Lung microvascular endothelial cell (primary cell): ENCODE measurements at places on chromosomes 6 and 20. TPM values are rescaled to one million over a fixed set of nuclear protein-coding genes. Genes with fewer than 3 reads are reported as not detected.

DNA sequence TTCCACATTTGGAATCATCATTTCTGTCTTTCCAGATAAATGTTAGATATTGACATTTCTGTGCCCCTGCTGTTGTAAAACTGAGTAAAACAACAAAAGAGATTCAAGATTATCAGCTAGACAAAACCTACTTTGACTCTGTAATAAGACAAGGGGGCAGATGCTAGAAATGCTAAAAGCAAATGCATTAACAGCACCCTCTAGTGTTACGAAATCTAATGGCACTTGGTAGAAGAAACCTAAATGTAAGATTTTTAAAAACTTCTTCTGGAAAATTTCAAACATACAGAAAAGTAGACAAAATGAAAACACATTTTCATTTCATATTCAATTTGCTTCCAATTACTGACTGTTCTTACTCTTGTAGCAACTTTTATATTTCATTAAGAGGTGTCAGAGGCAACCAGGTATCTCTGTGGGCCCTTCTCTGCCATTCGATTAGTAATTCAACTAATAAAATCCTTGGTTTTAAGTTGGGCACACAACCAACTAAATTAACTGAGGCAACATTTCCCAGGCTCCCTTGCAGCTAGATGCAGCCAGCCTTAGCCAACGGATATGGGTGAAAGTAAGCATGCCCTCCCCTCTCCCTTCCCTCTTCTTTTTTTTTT lies 45.0 kb downstream of the SLC23A2 start:
- DNase-seq: peak; percentile 67

GRCh38 chr6:167984144-167984719 lies 13.2 kb upstream of the KIF25 start:
- no peak for DNase-seq

- DNase-seq: no peak
Observed at GRCh38 chr20:37630166-37630565, 63.7 kb upstream of the CTNNBL1 start.

DNA sequence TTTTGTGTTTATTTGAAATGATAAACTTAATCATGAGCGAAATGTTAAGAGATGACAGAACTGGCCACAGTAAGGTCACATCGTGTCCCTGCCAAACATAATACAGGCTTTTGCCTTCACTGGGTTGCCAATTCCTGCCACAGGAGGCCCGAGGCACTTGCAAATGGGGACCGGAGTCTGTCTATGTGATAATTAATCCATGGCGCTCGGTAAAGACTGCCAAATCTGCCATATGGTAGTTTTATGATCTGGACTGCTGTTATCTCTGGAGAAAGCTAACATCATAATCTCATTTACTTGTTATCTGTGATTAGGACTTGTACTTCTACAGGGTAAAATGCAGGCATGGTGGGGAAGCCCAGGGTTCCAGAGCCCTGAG lies 170.5 kb upstream of the TSHZ2 start:
- no peak for DNase-seq

DNA sequence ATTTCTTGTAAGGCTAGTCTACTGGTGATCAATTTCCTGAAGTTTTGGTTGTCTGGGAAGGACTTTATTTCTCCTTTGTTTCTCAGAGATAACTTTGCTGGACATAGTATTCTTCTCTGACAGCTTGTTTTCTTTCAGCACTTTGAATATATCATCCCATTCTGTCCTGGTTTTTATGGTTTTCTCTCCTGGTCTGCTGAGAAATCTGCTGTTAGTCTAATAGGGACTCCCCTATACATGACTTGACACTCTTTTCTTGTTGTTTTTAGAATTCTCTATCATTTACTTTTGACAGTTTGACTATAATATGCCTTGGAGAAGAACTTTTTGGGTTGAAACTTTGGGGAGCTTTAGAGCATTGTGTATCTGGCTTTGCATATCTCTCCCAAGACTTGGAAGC lies 112.5 kb downstream of the PRL start:
- DNase-seq: no peak

DNA sequence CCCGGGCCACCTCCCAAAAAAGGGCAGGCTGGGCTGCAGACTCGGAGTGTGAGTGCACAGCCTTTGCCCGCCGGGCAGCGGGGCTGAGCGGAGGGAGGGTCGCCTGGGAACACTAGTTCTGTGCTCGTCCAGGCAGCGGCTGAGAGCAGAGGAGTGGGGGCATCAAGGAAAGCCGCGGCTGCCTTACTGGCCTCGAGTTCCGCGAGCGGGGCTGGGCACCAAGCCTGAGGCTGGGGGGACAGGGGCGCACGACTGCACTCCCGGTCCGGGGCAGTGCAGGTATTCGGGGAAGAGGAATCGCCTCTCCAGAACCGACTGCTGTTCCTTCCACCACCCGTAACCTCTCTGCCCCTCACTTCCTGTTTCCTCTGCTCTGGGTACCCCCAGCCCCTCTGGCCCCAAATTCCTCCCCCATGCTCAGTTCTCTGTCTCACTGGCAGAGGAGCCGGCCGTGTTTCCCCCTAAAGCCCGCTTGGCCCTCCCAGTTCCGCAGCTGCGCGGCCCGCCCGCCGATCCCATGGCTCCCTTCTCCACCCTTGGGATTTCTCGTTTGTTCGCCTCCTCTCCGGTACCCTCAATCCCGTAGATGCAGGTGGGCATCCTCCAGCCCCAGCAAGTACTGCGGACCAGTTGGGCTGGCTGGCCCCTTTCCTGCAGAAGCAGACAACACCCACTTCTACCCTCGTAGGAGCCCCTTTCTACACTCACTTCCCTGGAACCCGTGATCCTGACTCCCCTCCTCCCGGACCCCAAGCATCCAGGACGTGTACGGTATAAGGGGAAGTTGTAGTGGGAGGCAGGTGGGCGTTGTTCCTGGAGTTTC lies 5.1 kb downstream of the RING1 start:
- peak; percentile 20 for DNase-seq

- no peak for DNase-seq
Observed at GRCh38 chr6:98925831-98926230, 21.9 kb downstream of the FBXL4 start.

CNKSR3 gene
- 3.5 and 8.1 TPM in 2 replicates for total RNA-seq

- no peak for DNase-seq
Observed at GRCh38 chr6:1901556-1901955, 291.8 kb downstream of the FOXC1 start.

AVP gene
- total RNA-seq: not detected in 2 replicates

DNA sequence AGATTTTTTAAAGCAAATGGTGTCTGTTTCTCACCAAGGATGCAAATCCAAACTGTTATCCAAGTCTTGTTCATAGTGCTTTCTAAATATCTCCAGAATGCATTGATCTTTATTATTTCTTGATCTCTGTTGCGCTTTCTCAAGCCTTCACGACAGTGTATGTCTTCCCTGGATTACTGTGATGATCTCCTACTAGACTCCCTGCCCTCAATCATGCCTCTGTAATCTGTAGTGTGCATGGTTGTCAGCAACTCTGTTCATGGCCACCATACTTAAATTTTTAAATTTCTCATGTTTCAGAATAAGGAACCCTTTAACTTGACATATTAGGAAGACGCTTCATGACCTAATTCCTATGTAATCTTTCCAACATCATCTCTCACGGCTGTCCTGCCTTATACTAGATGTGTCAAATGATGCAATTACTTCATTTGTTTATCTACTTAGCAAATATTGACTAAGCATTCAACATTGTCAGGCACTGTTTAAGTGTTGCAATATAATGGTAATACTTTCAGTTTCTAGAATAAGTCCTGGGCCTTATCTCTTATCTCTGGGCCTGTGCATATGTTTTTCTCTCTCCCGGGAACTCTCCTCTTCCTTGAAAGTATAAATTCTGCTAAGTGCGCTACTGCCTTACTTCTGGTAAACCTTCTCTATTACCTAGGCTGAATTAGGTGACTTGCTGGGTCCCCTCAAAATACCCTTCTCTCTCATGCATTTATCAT lies 25.6 kb upstream of the AHI1 start:
- DNase-seq: no peak

DNA sequence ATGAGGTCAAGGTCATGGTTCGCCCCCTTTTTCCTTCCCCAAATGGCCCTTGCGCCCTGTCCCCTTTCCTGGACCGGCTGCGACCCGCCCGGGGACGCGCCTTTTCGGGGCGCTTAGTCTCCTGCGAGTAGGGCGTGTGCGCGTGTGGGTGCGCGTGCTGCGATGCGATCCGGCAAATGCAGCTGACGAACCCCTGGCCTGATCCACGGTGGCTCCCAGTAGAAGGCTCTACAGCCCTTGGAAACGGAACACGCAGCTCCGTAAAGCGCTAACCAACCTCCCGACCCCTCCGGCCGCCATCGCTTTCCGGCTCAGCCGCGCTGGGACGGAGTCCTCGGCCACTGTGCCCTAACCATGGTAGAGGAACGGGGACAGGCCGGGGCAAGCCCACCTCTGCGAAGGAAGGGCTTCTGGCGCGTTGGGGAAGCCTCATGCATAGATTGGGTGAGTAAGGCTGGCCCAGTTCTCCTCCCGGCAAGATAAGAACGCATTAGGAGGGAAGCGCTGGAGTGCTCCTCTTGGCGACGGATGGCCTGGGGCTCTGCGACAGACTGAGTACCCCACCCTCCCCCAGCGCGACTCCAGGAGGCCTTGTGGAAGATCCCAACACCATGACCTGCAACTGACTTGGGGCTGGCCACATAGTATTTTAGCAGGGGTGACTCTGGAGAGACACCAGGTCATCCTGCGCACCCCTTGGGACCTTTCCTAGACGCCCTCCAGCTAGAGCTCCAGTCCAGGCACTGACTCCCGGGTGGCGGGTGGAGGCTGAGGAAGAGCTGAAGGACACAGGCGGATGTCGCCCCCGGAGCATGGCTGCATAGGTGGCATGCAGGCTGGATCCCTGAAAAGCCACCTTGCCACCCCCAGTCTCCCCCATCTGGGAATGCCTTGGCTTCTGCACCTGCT lies 1.1 kb upstream of the SLC4A11 start:
- DNase-seq: peak; percentile 50

DNA sequence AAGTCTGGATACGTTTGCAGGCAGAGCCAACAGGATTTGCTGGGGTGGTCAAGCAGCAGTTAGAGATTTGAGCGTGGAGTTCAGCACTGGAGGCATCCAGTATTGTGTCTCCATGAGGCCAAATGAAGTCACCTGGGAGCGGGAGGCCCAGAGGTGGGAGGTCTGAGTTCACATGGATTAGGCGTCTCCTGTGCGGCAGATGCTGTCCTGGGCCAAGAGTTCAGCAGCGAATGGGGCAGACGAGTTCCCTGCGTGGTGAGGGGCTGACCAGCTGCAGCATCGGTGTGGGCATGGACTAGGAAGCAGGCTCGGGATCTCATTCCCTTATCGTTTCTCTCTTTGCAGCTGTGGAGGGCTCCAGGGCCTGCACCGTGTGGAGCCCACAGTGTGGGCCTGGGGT lies 66.2 kb downstream of the BCAS4 start:
- no peak for DNase-seq

DNA sequence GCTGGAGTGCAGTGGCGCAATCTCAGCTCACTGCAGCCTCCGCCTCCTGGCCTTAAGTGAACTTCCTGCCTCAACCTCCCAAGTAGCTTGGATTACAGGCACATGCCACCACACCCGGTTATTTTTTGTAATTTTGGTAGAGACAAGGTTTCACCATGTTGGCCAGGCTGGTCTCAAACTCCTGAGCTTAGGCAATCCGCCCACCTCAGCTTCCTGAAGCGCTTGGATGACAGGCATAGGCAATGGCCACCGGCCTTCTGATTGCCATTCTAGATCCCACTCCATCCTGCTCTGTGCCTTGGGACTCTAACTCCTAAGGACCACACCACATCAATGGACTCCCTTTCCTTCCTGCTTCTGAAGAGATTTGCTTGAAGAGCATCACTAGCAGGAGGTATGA lies 60.6 kb downstream of the SEL1L2 start:
- DNase-seq: no peak

DNA sequence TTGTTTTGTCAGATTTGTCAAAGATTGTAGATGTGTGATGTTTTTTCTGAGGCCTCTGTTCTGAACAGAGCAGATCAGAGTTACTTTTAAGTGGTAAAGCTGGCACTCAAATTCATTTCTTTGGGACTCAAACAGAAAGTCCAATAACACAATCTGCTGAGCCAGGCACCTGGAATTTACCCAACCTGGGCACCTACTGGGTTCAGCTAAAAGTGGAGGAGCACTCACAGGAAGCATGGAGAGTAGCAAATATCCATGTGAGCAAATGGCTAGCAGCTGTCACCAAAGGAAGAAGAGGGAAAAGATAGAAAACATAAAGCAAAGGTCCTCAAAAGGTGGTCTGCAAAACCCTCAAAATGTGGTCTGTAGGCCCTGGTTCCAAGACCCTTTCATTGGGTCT lies 116.8 kb downstream of the FIG4 start:
- DNase-seq: no peak

DNA sequence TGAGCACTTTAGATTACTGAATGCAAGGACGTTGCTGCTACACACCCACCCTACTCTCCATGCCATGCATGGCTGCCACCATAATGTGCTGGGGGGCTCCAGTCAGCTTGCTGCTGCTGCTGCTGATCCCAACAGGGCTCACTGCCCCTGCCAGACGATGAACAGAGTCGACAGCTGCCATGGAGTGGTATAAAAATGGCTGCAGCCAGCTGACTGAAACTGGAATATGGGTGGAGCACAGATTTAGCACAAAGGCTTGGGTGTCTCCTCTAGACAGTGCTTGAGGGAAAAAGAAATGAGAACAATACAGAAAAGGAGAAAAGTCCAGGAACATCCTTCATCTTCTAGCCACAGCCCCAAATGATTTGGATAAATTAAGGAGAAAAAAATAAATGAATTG lies 150.7 kb downstream of the PDSS2 start:
- DNase-seq: no peak

DNA sequence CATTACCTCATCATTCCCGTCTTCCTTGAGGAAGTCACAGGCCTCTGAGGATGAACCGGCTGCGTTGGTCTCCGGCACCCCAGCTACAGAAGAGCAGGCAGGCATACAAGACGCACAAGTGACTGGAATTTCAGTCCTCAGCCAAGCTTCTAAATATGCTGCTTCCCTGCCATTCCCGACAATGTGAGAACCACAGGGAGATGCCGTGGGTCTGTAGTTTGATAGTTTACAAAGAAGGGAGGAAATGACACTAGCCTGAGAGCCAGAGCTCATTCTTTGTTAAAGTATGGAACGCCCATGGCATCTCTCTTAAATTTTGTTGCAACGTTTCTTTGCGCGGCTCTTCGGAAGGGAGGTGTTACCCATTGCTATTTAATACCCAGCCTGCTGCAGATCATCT lies 25.7 kb downstream of the HEBP2 start:
- peak; percentile 43 for DNase-seq

DNA sequence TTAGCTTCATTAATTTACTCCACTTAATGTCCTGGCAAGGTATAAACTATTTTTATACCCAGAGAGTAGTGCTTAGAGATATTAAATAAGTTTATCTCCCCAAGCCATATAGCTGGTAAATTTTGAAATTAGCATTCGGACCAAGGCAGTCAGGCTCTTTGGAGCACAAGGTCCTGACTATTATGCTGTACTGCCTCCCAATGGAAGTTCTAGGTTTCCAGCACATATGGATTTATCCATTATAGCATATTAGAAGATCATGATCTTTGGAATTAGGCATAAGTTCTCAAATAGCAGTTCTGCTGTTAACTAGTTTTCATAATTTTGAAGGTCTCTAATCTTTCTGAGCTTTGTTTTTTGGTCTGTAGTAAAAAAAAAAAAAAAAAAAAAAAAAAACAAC lies 835.3 kb upstream of the EPHA7 start:
- DNase-seq: no peak

MICB gene
- total RNA-seq: 5.0 and 9.8 TPM in 2 replicates

C6orf163 gene
- total RNA-seq: 0.44 and 0.79 TPM in 2 replicates

- no peak for DNase-seq
Observed at GRCh38 chr6:27414996-27415395, 26.4 kb downstream of the ZNF391 start.
